ENCODE measurements at places on chromosomes 2 and 18.

DNA sequence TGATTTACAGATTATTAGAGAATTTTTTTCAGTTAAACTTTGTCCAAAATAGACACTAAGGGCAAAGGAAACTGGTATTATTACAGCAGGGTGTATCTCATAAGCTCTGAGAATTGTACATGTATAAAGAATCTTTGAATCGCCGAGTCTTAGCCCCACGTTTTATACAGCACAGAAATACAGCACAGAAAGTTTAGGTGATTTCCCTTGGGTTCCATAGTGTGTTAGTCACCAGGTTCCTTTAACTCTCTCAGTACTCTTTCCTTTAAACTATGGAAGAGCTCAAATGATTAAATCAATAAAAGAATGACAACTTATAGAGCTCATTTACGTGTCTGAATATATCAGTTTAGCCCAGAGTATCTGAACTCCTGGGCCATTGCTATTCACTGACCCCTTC is 256.8 kb downstream of the NEDD4L start:
- no peak for DNase-seq

DNA sequence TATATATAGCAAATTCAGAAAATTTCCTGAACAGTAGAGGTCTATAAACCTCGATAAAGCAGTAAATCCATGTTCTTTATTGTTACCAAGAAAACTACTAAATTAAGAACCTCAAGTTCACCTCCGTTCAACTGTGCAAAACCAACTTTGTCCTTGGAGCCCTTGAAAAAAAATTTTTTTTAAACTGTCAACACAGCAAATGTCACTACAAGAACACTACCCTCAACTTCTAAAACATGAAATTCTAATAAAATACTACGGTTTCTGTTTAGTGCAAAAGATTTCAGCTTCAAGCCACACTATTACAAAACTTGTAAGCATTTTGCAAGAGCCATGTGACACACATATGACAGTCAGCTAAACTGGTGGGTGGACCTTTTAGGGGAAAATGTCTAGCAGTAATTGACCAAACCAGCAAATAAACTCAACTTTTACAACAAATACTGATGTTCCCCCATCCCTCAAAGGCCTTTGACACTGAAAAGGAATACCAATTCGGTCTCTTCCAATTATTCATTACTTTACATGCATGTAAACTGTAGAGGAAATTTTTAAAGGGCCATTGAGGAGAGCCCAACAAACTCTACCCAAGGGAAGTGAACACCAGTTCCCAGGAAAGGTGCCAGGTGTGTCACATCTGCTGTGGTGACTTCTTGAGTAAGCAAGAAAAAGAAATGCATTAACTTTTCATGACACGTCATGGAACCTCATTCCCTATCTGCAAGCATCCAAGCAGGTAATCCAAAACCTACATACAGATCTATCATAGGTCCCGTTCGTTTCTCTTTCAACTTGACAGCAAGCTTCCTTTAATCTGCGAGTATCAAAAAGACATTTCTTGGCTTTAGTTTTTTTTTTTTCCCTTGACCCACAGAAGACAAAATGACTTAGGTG is 1.4 kb downstream of the RAB1A start:
- DNase-seq, result no peak

- no peak for DNase-seq
These were observed 59.1 kb downstream of the VSNL1 start for GRCh38 chr2:17599617-17600016.

DNA sequence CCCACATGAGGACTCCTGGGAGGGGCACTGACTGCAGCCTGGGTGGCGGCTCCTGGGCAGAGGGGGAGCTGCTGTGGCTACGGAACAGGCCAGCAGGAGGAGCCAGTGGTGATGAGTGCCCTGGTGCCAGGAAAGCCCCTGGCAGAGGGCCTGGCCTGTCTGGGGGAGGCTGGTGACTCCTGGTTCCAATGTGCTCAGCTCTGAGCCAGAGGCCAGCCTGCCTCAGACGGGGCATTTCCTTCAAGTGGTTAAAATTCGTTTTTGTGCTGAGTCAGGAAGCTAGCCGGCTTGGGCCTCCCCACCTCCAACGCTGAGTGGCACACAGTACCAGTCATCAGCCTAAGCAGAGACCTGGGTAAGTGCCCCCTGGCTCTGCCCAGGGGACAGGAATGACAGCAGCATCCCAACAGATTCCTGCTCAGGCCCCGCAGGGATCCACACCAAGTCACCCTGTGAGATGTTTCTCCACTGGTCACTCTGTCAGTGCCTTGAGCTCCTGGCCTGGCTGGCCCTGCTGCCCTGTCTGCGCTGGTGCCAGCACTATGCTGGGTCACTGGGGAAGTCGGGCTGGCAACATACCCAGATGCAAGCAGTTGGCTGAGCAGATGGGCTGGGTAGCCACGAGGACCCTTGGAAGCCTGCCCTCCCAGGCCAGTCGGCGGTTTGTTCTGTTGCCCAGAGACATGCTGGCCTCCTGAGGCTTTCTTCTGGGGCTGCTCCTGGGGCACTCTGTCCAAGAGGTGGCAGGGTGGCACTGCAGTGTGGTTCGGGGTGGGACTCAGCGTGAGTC is 7.1 kb upstream of the KLF11 start:
- no peak for DNase-seq

DNA sequence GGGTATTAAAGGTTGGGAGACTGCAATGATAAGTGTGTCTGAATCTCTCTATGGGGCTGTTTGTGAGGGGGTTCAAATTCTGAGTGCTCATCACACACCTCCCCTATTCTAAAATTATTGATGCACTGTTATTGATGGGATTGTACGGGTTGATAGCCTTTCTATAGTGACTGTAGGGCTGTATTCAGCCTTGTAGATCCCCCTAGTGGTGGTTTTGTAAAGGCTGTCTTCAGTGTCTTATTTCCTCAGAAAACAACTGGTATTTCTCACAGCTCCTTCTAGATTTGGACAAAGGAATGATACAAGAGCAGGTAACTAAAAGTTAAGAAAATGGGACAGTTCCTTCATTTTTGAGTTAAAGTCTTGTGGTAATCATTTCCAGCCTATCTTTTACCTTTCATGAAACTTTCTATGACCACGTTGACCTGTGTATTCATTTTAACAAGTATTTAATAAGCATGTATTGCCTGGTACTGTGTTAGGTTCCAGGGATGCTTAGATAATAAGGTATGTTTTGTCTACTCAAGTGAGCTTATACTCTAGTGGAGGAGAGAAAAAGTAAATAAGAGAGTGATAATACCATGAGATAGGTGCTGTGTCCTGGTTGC is 21.2 kb downstream of the SMAD4 start:
- no peak for DNase-seq

- DNase-seq, result no peak
These were observed 45.9 kb upstream of the AFF3 start for GRCh38 chr2:100188326-100188725.

DNA sequence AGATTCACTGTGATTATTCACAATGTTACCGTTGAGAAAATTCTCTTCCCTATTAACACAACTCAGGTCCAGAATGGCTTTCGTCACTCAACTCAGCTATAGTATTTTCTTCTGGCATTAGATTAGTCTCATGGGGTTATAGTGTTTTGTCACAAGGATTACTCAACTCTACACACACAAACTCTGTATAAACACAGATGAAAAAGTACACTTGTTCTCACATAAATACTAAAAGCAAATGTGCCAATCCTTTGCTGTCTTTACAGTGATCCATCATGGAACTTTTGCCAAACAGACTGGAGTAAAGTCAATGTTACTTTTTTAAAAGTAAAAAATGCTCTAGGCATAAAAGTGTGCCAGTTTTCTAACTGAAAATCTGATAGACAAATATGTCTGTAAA is 267.6 kb downstream of the RBM43 start:
- no peak for DNase-seq

- DNase-seq, result no peak
These were observed 900.1 kb upstream of the SOX11 start for GRCh38 chr2:4792126-4792525.

DNA sequence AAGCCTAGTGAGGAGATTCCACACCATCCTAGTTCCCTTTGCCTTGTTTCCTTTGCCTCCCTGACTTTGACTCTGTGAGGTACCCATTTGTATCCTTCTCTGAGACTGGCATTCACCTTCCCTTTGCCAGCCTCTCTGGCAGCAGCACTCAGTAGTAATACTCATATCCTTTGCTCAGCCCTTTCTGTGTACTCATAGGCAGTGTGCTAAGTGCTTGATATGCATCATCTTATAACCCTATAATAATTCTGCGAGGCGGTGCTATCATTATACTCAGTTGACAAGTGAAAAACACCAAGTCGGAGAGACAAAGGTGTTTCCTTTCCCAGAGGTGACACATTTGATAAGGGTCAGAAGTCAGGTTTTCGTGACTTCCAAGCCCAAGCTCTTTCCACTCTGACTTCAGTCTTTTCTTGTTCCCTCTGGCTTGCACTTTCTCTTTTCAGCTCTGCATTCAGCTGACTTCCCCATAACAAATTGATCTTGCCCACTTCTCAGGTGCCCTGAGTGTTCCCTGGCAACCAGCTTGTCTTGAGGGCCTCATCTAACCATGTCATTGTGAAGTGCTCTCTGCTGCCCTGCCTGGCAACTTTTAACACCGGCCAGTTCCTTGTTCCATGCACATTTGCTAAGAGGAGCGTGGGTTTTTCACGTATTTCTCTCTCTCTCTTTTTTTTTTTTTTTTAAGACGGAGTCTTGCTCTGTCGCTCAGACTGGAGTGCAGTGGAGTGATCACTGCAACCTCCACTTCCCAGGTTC is 94.5 kb upstream of the UPP2 start:
- no peak for DNase-seq

DNA sequence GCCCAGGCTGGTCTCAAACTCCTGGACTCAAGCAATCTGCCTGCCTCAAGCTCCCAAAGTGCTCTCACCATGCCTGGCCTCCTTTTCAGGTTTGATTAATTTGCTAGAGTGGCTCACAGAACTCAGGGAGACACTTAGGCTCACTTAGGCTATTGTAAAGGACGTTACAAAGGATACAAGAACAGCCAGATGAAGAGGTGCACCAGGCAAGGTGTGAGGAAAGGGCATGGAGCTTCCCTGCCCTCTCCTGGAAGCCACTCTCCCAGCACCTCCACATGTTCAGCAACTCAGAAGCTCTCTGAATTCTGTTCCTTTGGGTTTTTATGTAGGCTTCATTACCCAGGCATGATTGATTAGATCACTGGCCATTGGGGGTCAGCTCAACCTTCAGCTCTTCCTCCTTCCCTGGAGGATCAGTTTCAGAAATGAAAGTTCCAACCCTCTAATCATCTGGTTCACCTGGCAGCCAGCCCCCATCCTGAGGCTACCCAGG is 78.7 kb upstream of the RGPD5 start:
- DNase-seq, result no peak

DNA sequence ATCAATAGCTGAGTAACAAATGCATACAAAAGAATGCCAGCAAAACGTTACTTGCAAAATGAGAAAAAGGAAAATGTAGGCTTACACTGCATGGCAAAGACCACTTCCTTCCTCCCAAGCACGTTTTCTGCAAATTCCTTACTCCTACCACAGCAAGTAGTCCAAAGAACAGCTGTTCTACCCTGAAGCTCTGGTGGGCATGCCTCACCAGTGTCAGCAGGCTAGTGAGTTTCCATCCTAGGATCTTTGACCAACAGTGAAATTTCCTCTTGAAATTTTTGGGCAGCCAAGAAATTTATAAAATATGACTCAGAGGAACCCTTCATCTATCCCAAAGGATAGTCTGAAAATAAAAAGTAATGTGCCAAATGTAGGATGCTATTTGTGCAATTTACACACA is 123.9 kb downstream of the ZNF532 start:
- no peak for DNase-seq

GRCh38 chr2:227880460-227880859 is 9.0 kb downstream of the DAW1 start:
- DNase-seq, result no peak

GRCh38 chr2:198062826-198063225 is 258.4 kb downstream of the PLCL1 start:
- DNase-seq, result no peak

- DNase-seq, result no peak
These were observed 4.2 kb downstream of the SLC40A1 start for GRCh38 chr2:189576396-189576795.

DNA sequence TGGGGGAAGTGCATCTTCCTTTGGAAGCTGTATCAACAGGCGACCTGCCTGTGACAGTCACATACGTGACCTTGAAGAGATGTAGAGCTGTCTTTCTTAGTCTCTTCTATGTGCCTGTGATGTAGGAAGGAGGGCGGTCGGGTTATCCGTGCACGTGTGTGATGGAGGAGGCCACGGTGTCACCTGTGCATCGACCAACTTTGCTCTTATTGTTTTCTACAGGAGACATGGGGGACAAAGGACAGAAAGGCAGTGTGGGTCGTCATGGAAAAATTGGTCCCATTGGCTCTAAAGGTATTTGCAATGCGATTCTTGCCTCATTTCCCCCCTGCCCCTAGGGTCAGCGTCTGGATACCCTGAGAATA is 20.7 kb upstream of the ALLC start:
- no peak for DNase-seq

GRCh38 chr2:144131042-144131441 is 388.9 kb downstream of the ZEB2 start:
- no peak for DNase-seq

- no peak for DNase-seq
These were observed 574.2 kb downstream of the CCDC85A start for GRCh38 chr2:56757884-56758545.

DNA sequence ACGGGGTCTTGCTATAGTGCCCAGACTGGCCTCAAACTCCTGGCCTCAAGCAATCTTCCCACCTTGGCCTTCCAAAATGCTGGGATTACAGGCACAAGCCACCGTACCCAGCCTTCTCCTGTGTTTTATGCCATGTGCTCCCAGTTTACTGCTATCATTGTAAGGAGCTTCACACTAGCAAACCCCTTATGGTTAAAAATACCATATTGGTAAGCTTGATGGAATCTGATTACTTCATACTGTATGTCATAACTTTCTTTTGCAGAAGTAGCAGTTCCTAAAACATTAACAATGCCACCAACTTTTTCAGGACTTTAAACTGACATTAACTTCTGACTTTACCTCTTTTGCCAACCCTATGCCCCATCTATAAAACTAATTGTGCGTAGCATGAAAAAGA is 36.2 kb downstream of the HAT1 start:
- DNase-seq, result no peak

DNA sequence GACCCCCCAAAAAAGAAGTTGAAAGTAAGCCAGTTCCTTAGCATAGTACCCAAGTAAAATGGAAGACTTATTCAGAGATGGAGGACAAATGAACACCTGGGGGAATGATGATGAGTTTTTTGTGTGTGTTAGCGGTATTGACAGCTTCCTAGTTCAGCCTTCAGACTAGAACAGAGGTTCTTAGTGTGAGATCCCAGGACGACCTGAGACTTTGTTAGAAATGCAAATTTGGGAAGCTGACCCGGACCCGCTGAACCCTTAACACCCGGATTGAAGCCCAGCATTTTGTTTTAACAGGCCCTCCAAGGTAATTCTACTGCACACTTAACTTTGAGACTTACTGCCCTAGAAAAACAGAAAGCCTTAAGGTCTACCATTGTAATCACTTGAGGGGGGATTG is 20.3 kb downstream of the SPOPL start:
- no peak for DNase-seq

GRCh38 chr2:140349695-140350094 is 1569.5 kb upstream of the NXPH2 start:
- DNase-seq, result no peak

DNA sequence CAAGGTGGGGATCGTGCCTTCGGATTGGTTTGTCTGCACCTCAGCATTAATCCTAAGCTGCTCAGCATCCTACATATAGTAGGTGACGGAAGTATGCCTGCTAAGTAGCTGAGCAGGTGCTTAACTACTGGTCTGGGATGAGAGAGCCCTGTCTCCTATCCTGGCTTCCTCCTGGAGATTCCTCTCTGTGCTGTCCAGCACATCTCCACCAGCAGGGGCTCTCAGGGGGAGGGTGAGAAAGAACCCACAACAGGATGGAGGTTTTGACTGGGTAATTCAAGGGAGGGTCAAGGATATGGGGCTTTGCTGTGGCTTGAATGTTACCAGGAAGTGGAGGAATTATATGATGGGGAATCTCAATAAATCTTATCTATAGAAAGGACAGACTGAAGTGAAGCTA is 45.4 kb upstream of the KIF5C start:
- DNase-seq, result peak; percentile 37

All from D721Med (cell line).